ENCODE measurements at places on chromosomes 1 and 21.

GRCh38 chr1:70383483-70383882 is 27.6 kb upstream of the CTH start:
- DNase-seq, result no peak

DNA sequence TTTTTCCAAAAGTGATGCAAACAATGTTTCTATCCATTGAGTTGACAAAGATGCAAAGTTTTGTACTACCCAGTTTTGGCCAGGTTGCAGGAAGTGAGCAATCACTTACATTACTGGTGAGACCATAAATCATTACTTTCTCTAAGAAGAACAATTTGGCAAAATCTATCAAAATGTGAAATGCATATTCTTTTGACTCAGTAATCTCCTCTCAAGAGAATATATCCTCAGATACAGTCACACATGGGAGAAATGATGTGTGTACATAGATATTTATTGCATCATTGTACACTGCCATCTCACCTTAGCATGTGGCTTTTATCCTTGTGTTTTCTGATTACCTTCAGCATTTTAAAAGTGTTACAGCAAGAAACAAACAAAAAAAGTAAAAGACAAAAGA is 52.4 kb upstream of the FMO3 start:
- no peak for DNase-seq

- DNase-seq, result no peak
These were observed 6.4 kb upstream of the RAB4A start for GRCh38 chr1:229264487-229264886.

DNA sequence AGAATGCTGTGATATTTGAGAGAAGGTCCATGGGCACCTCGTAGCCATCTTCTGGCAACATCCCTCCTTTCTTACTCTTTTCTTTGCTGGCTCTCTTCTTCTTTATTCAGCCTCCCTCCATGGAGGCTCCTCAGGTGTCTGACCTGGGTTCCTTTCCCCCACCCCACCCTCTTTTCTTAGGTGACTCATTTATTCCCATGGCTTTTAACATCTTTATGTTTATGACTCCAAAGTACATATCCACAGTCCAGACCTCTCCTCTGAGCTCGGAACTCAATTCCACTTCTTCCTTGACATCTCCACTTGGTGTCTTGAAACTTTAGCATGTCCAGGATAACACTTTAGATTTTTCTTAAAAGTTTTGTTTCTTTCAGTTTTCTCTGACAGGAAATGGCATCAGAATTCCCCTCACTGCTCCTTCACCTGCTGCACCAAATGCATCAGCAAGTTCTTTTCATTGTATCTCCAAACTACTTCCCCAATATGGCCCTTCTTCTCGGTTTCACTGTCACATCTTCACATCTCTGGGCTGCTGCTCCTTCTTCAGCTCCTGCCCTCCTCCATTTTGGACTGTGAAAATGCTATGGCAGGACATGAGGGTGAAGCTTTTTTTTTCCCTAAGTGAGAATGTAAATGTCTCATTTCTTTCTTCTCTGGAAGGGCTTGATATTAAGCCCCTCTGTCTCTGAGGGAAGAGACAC is 95.9 kb downstream of the GIPC2 start:
- DNase-seq, result no peak

- no peak for DNase-seq
These were observed 12.1 kb downstream of the DYRK1A start for GRCh38 chr21:37378700-37379139.
